ENCODE measurements at places on chromosomes 3 and 15. TPM values are rescaled to one million over a fixed set of nuclear protein-coding genes. Genes with fewer than 3 reads are reported as not detected.

SLC12A8 gene
- 11.5 TPM for total RNA-seq

DNA sequence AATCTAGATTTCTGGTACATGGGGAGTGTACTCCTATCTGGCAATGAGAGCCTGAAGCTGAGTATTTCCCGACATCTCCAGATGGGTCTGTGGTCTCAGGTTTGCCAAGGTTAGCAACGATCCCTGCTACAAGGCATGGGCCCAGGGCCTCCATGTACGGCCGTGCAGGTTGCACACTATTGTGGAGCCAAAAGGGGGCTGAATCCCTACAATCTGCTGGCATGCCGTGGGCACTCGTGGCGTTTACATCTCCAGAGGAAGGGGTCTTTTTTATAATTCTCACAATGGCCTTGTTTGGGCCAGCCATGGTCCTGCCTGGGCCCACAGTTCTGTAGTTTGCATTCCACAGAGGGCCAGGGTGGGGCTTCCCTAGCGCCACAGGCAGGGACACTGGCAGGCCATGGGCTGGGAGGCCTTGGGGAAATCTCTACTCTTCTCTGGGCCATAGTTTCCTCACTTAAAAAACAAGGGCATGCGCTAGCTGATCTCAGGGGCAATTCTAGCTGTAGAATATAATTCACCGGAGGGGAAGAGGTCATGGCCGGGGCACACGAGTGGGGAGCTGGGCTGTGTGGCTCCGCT is 68.9 kb upstream of the TLE3 start:
- no peak for DNase-seq

ERICH6 gene
- not detected for total RNA-seq

TMC3 gene
- total RNA-seq: not detected

DNA sequence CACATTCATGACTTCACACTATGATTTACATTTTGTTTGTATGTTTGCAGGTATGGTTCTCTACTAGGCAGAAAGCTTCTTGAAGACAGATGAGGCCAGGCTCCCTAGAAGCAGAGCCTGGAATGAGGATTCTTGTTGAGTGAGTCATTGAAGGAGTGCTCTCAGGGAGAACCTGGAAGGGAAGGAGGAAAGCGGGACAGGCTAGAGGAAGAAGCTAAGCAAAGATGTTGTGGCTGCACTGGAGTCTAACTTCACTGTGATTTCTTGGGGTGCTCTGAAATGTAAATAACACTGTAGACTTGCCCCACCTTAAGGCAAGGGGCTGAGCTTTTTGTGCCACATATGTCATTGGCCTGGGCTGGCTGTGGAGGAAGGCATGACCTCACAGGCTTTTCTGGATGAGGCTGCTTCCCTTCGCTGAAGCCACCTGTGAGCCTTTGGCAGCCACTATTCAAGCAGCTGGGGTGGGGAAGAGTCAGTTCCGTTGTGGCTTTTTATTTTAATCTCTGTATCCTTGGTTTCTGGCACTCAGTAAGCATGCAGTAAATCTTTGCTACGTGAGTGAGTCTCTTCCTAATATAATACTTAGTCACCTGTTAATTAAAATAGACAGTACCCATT is 307.3 kb downstream of the SV2B start:
- no peak for DNase-seq

DNA sequence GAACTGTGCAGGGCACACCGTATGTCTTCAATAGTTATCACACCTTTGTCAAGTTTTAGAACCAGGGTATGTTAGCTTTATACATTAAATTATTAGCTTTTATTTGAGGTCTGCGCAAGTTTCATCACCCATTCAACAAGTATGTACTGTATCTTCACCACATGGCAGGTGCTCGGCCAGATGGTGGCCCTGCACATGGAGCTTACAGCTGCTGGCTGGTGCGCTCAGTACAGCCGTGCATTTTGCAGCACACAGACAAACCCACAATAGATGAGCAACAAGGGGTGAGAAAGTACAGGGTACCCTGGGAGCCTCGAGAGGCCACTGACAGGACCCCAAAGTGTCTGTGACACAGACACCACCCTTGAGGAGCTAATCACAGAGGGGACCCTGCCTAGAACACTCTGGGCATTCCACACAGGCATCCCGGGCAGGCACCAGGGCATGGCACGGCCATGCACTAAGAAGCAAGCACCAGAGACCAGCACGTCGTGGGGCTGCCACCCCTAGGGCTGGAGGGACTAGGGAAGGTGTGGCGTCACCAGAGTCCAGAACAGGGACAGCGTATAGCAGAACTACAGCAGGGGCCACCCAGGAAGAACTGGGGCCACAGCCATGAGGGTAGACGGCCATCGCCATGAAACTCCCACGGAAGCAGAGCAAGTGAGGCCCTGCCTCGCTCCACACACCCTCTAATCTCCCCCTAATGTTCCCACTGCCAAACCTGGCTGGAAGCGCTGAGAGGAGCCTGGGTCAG is 27.4 kb downstream of the ZXDC start:
- peak; percentile 10 for DNase-seq

SCG5 gene
- total RNA-seq: 4.8 TPM

- DNase-seq: peak; percentile 60
Measured at GRCh38 chr3:124812291-124813265, 74.6 kb downstream of the ITGB5 start.

- DNase-seq: no peak
Measured at GRCh38 chr3:25992606-25993005, 202.7 kb downstream of the OXSM start.

CRYGS gene
- 2.0 TPM for total RNA-seq

EFCC1 gene
- total RNA-seq: 3.7 TPM

IL16 gene
- 9.9 TPM for total RNA-seq

GRCh38 chr3:152199102-152199840 is 69.5 kb upstream of the MBNL1 start:
- no peak for DNase-seq

- peak; percentile 80 for DNase-seq
Measured at GRCh38 chr15:100350434-100351226, 8.9 kb upstream of the ADAMTS17 start.

HEMK1 gene
- 31.8 TPM for total RNA-seq

- no peak for DNase-seq
Measured at GRCh38 chr3:4615750-4616149, 122.6 kb downstream of the ITPR1 start.

DNA sequence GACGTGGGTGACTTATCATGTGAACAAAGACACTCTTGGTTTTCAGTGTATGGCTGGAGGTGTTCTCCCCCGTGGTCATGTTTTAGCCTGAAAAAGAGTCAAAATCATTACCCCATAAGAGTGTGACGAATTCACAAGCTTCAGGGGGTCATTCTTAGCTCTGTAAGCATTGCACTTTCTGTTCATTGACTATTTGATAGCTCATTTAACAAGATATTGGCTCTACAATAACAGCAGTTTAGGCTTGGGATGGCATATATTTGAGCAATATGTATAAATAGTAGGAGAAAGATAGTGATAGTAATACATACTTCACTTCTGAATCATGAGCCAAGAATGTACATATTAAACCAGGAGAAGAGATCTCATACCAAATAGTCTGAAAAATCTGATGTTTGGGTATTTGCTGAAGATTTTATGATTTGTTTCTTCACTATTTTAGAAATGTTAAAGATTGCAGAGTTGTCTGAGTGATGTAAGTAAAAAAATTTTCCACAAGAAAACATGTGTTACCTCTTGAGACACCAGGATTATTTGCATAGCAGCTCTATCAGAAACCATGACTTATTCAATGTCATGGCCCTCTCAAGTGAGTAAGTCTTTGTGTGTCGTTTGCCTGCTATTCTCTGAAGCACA is 996.0 kb downstream of the OTOL1 start:
- no peak for DNase-seq

CHRD gene
- total RNA-seq: 16.0 TPM

SPINK8 gene
- not detected for total RNA-seq

PTPN9 gene
- 31.0 TPM for total RNA-seq

- DNase-seq: peak; percentile 77
Measured at GRCh38 chr15:74174219-74174957, 878 bp downstream of the ISLR start.

GRCh38 chr15:25239471-25240345 is 199.1 kb downstream of the UBE3A start:
- DNase-seq: no peak

DNA sequence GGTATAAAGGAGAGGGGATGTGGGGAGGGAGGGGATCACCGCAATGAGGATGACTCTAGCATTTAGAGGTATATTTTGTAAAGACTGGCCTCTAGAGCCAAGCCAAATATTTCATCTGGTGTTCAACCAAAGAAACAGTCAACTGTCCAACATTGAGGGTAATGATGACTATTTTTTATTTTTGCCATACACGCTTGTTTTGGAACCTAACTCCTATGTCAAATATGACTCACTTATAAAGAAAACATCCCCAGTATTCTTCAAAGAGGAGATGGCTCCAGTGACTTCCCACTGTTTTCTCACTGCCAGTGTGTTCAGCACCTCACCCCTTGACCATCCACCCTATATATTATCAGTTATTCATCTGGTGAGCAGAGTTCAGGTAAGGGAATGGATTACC is 77.3 kb downstream of the WNT5A start:
- no peak for DNase-seq

GRCh38 chr3:9223672-9224071 is 25.8 kb downstream of the SRGAP3 start:
- no peak for DNase-seq

DNA sequence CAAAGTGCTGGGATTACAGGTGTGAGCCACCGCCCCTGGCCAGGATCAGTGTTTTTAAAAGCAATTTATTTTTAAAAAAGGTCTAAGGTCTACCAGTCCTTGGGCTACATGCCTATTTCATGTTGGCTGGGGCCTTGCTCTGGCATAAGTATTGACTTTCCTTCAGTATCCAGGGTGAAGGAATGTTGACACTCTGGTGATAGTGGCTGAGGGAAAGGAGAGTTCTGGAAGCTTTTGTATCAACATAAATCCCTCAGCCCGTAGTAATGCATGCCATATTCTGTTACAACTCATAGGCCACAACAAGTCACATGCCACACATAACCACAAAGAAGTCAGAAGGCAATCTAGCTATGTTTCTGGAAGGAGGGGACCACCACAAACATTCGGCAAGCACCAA is 273.9 kb downstream of the ROBO2 start:
- no peak for DNase-seq

- DNase-seq: no peak
Measured at GRCh38 chr3:187198490-187198889, 1.2 kb downstream of the RTP1 start.
